ENCODE measurements at places on chromosomes 1 and 21.

DNA sequence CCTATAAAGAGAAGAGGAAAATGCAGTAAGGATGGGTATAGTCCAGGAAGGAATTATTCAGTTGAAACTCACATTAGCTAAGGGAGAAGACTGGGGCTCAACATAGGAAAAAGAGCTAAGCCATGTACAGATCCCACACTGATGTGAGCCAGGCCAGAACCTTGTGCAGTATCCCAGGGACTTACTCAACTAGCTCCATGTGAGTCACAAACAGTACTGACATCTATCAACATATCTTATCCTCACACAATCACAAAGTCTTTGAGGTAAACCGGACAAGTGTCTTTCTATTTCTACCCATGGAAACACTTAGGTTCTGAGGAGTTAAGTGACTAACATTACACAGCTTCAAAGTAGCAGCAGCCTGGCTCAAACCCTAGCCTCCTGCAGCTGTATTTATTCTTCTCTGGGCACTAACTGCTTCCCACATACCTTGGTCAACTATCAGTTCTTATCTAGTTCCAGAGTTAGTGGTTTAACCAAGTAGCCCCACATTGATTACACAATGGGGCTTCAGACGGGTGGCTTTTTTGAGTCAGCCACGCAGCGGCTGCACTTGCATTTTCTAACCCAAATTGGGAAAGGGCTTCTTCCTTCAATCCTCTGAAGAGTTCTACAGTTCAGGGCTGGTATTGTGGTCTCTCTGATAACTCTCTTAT lies 9.5 kb downstream of the CD5L start:
- DNase-seq: no peak

DNA sequence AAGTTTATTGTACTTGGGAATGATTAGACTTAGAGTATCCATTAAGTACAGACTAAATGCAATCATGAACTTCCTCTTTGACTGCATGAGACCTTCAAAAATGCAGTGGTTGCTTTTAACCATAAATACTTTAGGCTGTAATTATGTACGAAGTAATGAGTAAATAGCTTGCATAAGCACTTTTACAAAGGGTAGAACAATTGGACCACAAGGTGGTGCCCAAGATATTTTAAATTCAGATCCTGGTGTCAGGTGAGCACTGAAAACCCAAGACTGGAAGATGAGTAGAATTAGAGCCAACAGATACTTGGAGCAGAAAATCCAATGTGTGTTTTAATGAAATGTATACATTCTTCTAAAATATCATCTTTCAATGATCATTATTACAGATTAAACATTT lies 43.4 kb upstream of the RHOU start:
- no peak for DNase-seq

DNA sequence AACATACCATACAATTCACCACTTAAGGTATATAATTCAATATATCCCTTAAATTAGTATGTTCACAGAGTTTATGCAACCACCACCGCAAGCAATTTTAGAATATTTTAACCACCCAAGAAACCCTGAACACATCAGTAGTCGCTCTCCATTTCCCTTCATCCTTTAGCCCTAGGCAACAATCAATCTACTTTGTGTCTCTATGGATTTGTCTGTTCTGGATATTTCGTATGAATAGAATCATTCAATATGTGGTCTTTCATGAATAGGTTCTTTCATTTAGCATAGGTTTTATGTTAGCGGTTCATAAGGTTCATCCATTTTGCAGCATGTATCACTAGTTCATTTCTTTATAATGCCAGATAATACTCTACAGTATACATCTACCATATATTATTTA lies 4.2 kb upstream of the DPT start:
- no peak for DNase-seq

GRCh38 chr1:61638911-61639605 lies 85.9 kb downstream of the TM2D1 start:
- no peak for DNase-seq

GRCh38 chr1:68608289-68608688 lies 111.4 kb upstream of the DEPDC1 start:
- no peak for DNase-seq

- DNase-seq: no peak
Measured at GRCh38 chr1:11623702-11624101, 30.5 kb downstream of the FBXO2 start.

- no peak for DNase-seq
Measured at GRCh38 chr1:78060857-78061563, 15.2 kb downstream of the GIPC2 start.

GRCh38 chr21:43619856-43620255 lies 39.4 kb downstream of the HSF2BP start:
- no peak for DNase-seq

DNA sequence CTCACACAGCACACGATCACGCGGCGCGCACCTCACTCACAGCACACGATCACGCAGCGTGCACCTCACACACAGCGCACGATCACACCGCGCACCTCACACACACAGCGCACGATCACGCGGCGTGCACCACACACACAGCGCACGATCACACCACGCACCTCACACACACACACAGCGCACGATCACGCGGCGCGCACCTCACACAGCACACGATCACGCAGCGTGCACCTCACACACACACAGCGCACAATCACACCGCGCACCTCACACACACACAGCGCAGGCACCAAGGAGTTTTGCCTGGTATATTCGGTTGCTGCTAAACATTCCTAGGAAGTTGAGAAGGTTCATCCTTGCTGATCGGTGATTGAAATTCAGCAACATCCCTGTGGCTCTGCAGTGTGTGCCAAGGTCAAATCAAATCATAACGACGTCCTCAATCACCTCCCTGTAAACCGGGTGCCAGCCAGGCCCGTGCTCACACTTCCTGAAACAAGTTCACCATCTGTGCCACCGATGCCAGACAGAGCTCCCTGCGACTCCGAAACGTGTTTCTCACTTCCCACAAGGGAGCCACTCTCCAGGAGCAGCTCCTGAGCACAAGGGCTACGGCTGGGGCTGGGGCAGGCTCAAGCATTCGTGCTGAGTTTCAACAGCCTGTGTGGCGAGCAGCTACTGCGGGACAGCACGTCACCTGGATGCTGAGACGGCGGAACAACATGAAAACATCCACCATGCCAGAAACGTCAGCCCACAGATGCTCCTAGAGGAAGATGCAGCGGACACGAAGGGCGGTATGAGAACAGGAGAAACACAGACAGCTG lies 30.2 kb downstream of the WDR4 start:
- no peak for DNase-seq

DNA sequence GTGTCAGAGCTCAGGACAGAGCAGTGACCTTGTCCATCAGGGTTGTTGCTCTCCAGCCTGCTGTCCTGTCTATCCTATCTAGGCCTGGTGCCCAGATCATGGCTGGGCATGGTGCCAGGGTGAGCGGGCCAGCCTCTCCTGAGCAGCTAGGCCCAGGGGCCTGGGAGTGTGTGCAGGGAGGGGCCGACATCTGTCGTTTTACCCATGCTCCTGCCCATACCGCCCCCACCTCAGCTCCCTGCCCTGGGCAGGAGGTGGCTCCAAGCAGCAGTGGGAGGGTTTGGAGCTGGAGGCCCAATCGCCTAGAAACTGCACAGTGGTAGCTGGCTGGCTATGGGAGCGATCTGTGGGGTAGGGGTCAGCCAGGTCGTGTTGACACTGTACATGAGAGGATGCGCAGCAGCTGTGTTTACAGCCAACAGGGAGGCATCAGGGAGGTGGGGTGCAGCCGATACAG lies 6.5 kb downstream of the INSRR start:
- DNase-seq: no peak

GRCh38 chr1:31196685-31197084 lies 43.0 kb downstream of the NKAIN1 start:
- DNase-seq: no peak

GRCh38 chr1:81023187-81023724 lies 777.5 kb upstream of the ADGRL2 start:
- DNase-seq: no peak

- DNase-seq: no peak
Measured at GRCh38 chr1:116330342-116330652, 42.7 kb upstream of the ATP1A1 start.

GRCh38 chr1:156461781-156462647 lies 38.6 kb downstream of the MEF2D start:
- DNase-seq: no peak

DNA sequence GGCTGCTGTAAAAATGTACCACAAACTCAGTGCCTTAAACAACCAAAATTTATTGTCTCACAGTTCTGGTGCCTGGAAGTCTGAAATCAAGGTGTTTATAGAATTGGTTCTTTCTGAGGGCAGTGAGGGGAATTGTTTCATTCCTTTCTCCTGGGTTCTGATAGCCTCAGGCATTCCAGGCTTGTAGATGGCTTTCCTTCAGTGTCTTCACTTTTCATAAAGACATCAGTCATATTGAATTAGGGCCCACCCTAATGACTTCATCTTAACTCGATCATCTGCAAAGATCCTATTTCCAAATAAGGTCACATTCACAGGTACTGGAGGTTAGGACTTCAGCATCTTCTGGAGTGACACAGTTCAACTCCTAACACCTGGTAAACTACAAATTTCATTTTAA lies 15.0 kb downstream of the CDKN2C start:
- DNase-seq: no peak

DNA sequence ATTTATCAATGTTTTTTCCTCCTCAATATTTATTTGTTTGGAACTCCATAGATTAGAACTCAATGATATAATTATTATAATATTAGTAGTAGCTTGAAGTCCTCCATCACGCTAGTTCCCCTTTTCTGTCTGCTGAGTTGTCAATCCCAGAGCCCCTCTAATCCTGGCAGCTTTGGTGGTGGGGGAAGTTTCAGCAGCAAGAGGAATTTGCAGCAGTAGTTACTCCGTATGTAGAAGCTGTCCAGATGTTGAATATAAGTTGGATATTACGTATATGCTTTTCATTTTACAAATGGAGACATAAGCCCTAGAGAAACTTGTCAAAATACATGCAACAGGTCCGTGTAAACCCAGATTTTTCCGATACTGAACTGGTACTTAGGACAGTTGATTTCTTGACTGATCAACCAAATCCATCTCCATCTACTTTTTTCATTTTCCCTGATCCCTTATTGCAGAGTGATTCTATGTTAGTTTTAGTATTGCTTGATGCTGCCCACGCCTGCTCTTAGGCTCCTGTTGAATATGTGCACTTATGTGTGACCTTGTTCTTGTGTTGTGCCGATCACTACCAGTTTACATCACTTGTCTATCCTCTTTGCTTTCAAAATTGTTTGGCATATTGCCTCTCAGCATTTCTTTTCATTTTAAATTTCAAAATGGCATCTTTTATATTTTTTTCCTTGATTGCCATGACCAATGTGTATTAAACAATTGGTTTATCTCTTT lies 28.1 kb downstream of the SMAP2 start:
- DNase-seq: no peak

- DNase-seq: no peak
Measured at GRCh38 chr1:41366455-41367287, 5.4 kb downstream of the FOXO6 start.

DNA sequence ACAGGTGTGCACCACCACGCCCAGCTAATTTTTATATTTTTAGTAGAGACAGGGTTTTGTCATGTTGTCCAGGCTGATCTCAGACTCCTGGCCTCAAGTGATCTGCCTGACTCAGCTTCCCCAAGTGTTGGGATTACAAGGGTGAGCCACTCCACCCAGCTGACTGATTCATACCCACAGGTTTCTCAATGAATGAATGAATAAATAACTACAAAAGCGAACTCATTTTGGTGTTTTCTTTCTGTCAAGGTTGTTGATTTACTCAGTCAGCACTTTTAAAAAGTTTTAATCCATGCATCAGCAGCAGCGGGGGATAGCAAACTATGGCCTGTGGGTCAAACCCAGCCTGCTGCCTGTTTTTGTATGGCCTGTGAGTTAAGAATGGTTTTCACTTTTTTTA lies 217.5 kb downstream of the FAF1 start:
- DNase-seq: no peak

- no peak for DNase-seq
Measured at GRCh38 chr1:172135076-172135672, 285.3 kb upstream of the C1orf105 start.

DNA sequence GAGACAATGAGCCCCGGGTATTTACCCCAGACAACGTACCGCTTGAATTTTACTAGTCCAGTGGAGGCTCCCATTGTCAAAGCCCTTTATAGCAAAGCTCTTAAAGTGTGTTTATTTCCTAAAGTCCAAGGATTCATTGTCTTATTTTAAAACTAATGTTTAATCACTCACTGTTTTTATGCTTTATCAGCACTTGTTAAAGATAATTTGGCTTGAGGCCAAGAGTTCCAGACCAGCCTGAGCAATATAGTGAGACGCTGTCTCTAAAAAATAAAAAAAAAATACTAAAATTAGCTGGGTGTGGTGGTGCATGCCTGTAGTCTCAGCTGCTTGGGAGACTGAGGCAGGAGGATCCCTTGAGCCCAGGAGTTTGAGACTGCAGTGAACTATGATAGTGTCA lies 202.8 kb downstream of the RYR2 start:
- DNase-seq: no peak

- DNase-seq: no peak
Measured at GRCh38 chr21:28747464-28747863, 245.2 kb downstream of the LTN1 start.

GRCh38 chr21:37270576-37271365 lies 3.6 kb upstream of the VPS26C start:
- no peak for DNase-seq

DNA sequence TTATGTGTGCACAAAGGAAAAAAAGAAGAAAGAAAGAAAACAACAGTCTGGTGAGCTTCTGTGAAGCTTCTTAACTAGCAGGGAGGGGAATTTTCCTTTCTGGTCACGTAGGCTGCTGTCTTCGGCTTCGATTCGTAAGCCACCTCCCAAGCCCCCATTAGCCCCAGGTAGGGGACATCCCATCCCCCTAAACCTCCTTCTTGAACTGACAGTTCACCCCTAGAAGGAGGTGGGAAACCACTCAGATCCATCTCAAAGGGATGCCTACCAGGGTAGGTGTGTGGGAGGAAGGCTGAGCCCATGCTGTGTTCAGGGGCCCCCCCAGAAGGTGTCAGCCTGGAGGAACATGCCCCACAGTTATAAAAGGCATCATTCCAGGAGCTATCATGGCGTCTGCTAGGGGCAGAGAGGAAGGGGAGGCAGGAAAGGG lies 25.8 kb downstream of the CD247 start:
- DNase-seq: no peak

DNA sequence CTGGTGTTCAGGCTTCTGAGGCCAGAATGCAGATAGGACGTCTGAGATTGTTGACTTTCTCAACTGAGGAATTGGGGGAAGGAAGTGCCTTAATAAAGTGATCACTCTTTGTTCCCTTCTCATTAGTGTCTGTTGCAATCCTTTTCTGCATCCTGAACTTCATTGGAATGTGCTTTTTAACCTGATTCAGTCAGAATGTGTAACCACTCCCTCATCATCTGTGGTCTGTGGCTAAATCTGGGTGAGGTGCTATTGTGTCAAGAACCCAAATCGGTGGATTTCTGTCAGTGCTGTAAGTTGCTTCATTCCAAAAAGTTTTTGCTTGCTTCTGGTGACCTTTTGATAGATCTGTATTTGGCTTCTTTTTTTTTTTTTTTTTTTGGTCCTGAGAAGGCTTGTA lies 38.2 kb downstream of the ARID1A start:
- DNase-seq: no peak

Data from stimulated activated CD4-positive, alpha-beta T cell treated with anti-CD3 and anti-CD28 coated beads, Interleukin-4, amount 100 ng/mL, for 48 hours (primary cell).